ENCODE measurements at places on chromosomes 12 and 14.

GRCh38 chr12:129771238-129771637 lies 132.6 kb downstream of the TMEM132D start:
- DNase-seq = no peak

GRCh38 chr12:115253049-115253448 lies 569.1 kb upstream of the TBX3 start:
- no peak for DNase-seq

DNA sequence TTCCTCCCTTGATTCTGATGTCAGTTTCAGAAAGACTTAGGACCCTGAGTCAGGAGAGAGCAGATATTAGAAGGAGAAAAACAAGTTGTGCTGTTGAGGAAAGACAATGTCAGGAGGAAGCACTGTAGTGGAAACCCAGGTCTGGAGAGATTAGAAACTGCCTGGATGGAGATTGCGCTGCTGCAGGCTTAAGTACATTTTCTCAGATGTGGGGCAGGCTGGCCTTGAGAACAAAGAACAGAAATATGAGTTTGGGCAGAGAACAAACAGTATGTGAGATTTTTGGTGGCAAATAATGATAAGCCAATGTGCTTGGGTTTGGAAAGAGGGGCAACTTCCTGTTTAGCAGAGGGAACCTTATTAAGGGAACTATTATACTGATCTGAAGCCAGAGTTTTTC lies 74.3 kb upstream of the PRMT8 start:
- DNase-seq = no peak

DNA sequence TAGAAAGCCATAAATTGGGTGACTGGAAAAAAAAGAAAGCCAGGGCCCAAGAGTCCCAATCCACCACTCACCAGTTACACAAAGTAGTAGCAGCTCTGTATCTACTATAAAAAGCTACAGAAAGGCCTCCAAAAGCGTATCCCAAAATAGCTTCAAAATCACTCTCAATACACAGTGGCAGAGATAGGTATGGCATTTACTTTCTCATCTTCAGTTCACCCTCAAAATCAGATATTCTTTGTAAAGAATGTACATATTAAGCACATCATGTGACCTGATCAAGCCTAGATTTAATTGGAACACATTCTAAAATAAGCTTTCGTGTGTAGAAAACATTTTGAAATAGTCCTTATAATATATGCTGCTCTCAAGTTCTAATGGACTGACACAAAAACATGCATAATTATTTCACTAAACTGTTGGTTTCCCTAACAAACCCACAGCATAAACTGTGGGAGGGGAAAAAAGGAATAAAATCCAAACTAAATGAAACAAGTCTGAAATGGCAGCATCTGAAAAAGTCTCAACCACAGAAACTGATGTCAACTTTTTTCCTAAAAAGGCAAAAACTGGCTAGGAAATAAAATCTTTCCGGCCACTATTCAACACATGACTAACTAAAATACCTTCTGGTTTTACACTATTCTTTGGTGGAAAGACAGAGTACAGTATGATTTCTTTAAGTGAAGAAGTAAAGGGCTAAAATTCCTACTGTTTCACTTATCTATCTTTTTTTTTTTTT lies 25.9 kb downstream of the UBE2N start:
- DNase-seq = no peak

- no peak for DNase-seq
These were observed 9.2 kb upstream of the PPP1R13B start for GRCh38 chr14:103856607-103857006.

DNA sequence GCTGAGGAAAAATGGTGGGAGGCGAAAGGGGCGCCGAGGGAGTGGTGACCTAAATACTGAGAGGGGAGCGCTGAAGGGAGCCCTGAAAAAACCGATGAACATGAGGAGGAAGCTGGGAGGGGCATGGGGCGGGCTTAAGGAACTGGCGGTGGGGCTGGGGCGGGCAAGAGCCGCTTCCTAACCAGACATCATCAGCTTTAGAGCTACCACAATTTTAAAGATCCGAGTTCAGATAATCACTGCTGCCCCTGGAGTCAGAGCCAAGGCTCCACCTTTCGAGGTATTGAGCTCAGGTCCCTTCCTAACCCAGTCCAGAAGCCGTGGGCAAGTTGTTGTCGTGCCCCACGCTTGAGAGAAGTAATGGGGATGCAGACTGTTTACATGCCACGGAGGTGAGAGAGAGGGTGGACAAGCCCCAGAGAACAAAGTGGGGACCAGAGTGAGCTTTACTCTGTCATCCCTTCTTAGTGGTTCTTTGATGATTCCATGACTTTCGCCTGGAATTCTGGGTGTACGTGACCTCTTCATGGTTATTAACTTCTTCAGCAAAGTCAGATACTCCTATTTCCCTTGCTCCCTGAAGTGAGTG lies 393 bp downstream of the ORMDL2 start:
- no peak for DNase-seq

- no peak for DNase-seq
These were observed 962.8 kb downstream of the GALC start for GRCh38 chr14:87030197-87030596.

- no peak for DNase-seq
These were observed 545 bp upstream of the GALNT9 start for GRCh38 chr12:132329720-132330548.

DNA sequence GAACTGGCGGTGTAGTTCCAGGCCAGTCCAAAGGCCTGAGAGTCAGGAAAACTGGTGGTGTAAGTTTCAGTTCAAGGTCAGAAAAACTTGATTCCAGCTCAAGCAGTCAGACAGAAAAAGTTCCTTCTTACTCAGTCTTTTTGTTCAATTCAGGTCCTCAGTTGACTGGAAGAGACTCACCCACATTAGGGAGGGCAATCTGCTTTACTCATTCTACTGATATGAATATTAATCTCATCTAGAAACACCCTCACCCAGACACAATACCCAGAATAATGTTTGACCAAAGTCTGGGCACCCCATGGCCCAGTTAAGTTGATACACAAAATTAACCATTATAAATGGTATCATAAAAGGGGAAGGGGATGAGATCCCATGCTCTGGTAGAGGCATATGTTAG lies 50.1 kb upstream of the LTA4H start:
- no peak for DNase-seq

Data from activated gamma-delta T cell treated with Interleukin-2 at 50 U/mL for 16 hours (primary cell).